Urinary bladder (tissue), 4 donors: ENCODE measurements at places on chromosomes 11 and 22. TPM values are rescaled to one million over a fixed set of nuclear protein-coding genes. Genes with fewer than 3 reads are reported as not detected.

- DNase-seq: no peak
These were observed 15.2 kb downstream of the TMPRSS5 start for GRCh38 chr11:113690619-113691569.

- no peak for DNase-seq
These were observed 4.7 kb downstream of the FADS2 start for GRCh38 chr11:61832754-61833153.

DNA sequence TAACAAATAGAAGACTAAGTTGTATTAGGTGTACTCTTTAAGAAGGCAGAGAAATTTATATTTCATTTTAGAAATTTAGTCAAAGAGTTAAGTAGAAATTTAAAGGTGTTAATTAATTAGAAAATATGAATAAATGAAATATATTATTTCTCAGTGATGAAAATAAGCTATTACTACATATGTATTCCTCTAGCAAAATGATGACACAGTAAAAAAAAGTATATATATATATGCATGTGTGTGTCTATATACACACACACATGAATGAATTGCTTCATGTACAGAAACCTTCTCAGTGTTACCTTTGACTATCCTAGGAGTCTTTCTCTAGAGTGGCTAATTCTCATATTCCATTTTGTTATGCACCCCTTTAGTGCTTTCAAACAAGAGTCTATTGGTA lies 7.7 kb downstream of the RNF141 start:
- no peak for DNase-seq

GDPD4 gene
- total RNA-seq: not detected

SPON1 gene
- 131 TPM for total RNA-seq
